CD4-positive, alpha-beta T cell treated with Interferon alpha-2 for 1 hour (primary cell): ENCODE measurements at places on chromosomes 7 and 10.

GRCh38 chr10:31789555-31789954 is 139.1 kb downstream of the ARHGAP12 start:
- DNase-seq, result peak; percentile 31

- no peak for DNase-seq
Measured at GRCh38 chr10:74103560-74104258, 46.9 kb downstream of the AP3M1 start.

DNA sequence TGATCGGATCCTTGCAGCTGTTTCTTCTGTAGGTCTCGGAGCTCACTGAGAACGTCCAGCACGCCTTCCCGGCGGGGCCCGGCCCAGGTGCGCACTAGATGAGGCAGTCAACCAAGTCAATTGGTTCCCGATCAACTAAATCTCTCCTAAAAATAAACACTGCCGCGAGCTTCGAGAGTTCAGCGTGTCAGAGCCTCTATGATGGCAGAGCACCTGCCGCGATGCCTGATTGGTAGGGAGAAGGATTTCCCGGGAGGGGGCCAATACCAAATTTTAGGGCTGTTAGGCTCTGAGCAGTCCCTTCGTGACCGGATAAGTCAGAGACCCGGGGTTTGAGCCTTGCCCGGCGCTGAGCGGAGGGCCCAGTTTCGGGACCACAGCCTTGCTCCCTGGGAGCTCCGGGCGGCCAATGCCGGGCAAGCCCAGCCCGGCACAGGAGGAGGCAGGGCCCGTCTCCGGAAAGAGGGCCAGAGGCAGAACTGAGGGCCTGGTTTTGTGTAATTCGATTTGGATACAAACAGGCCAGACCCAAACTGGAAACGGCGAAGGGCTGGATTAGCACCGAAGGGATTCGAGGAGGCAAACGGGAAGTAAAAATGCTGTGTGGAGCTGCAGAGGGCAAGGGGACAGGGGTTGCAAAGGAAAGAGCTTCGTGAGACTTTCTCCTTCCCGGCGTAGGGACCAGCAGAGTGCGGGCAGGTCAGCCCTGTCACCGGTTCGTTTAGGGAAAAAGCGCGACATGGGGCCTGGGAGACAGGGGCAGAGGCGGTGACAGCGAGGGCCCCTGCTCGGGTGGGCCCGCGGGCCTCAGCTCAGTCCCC is 569 bp downstream of the SLC26A5 start:
- DNase-seq, result no peak

DNA sequence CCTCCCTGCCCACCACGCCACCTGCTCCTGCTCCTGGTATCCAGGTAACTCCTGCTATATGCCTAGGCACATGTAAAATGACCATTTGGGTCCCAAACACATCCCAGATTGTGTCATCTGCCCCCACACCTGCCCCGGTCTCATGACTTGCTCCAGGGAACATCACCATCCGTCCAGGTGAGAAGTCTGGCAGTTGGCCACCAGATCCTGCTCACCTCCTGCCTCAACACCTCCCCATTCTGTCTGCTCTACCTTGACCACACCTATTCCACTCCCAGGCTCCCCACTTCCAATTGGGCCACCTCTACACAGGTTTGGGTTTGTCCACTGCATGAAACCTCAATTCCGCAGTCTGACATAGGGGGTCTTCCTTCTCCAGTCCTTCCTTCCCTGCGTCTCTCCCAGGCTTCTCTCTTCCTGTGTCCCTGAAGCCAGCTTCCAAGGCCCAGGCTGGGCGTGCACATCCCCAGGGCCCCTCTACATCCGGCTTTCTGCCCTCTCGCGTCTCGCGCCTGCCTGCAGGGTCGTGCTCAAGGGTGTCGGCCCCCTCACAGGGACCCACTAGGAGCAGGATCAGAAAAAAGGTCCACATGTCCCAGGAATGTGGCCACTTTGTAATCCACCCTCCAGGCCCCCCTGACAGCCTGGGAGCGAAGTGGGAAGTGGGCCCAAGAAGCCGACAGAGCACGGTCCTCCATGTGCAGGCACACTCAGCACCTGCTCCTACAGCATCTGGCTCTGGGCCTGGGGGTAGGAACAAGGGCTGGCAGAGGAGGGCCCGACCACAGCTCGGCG is 49.3 kb upstream of the DAGLB start:
- no peak for DNase-seq

- DNase-seq, result no peak
Measured at GRCh38 chr10:48879451-48879850, 60.2 kb downstream of the LRRC18 start.

GRCh38 chr7:116316838-116317628 is 106.7 kb downstream of the TES start:
- no peak for DNase-seq

DNA sequence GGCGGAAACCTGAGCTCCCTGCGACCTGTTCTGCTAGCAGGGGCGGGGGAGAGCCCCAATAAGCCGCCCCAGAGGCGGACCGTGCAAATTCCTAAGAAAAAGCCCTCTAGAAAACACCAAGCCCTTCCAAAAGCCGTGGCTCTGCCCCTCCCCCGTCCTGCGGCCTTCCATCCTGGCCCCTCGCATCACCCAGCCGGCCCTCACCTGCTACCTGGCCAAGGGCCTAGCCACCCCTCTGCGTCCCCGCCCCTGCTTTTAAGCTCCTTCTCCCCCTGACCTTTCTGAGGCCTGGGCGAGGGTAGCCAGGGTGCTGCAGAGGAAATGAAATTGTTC is 24.9 kb downstream of the SKIDA1 start:
- no peak for DNase-seq

DNA sequence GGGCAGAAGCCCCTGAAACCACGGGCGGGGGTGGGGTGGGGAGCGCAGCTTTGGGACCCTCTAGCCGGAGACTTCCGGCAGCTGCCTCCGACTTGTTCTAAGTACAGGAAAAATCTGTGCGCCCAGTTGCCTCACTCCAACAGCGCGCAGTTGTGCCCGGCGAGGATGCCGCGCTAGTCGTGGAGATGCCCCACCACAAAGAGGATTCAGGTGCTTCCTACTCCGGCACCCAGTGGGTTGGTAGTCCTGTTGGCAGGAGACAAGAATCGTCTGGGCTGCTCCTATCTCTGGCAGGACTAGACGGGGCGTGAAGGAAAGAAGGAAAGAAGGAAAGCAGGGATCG is 465 bp upstream of the NPY start:
- no peak for DNase-seq

- no peak for DNase-seq
Measured at GRCh38 chr7:80467069-80467468, 44.8 kb downstream of the GNAT3 start.

DNA sequence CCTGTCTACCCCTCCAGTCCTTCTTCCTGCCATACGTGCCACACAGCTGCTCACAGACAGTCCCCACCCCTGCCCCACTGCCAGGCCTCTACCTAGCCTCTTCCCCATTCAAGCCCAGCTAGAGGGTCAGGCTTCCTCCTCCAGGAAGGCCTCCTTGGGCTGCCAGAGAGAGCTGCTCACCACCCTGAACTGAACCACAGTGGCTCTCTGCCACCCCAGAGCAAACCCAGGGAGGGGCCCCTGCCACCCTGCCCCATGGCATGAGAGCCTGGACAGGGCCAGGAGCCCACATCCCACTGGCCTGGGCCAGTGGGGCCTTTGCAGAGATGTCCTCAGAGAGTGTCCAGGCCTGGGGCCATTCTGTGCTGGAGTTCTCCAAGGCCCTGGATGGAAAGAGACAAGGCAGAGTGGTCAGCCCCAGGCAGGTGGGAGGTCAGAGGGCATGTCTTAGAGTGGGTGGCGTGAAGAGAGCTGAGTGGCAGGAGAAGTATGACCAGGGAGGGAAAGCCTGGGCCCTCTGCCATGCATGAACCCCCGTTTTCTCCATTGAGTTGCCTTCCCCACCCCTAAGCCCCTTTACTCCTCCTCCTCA is 40.4 kb downstream of the TMEM270 start:
- no peak for DNase-seq

DNA sequence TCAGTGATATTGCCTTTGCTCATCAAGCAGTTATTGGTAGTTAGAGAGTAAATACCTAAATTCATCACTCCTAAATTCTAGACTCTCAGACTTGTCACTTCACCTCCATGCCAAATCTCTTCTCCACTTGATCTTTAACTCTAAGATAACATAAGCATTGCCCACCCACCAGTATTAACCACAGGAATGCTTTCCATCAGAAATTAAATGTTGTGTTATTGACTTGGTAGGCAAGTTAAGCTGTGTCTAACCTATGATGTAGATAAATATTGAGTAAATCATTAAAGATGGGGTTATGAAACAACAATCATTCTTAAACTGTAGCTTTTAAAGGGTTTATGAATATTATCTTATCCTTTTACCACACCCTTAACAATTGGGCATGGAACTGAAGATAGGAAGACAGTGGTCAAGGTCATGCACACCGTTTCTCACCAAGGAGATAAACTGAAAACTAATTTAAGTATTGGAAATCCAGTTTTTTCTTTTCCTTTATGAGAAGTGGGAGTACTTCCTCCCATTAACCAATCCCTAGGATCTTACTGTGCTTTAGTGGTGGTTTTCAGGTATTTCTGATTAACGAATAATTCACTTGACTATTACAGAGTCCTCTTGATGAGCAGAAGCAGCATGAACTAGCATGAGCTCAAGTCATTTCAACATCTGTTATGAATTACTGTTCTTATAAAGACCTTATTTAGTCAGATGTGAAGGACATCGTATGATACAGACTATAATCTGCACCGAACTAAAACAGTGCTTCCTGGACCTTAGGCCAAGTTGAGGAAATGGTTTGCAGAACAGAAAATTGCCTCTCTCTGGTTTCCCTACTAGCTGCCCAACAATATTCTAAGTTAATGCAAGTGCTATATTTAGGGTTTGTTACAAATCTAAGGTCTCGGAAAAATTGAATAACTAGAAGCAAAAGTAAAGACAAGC is 142.0 kb downstream of the LCOR start:
- DNase-seq, result no peak

GRCh38 chr7:157208571-157209413 is 70.1 kb downstream of the UBE3C start:
- no peak for DNase-seq

GRCh38 chr10:34171957-34172527 is 643.1 kb downstream of the PARD3 start:
- DNase-seq, result no peak

DNA sequence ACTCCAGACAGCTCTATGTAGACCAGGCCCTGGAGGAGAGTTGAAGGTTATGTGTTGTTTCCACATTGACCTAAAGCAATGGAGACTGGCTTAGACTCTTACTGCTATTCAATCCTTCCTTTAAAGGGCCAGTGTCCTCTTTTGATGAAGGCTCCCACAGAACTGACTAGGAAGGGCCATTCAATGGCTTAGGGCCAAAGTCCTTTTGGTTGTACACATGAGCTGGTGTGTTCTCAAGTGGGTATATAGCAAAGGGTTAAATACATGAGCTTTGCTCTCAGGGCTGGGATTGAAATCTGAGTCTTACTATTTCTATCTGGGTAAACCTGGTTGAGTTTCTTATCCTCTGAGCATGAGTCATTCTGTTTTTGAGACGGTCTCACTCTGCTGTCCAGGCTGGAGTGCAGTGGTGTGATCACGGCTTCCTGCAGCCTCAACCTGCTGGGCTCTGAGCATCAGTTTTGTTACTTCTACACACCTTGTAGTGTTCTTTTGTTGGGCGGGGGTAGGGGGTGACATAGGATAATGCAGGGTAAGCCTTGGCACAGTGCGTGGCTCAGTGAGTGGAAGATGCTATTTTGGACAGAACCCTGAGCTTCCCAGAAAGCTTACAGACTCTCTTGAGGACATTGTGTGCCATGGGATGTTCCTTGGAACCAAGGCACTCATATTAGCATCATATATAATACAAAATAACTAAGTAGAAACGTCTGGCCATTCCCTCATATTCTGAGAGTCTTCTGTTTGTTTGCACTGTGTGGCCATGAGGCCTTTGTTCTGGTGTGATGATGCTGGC is 90.1 kb downstream of the ABCC2 start:
- DNase-seq, result no peak

- DNase-seq, result no peak
Measured at GRCh38 chr10:111035542-111035941, 41.3 kb upstream of the ADRA2A start.

DNA sequence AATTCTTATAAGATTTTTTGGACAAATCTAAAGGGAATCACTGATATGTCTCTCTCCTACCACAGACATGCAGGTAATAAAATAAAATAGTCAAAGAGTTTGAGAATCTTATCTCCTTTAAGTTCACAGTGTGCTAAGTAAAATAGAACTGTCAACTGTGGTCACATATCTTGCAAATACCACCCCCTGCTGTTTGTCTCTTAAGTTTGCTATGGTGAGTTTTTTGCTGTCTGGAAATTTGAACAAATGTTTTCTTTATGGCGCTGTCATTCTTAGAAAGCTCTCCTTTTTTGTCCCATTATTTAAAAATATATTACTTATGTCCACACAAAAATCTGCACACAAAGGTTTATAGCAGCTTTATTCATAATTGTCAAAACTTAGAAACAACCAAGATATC is 19.6 kb downstream of the GIMAP5 start:
- no peak for DNase-seq

DNA sequence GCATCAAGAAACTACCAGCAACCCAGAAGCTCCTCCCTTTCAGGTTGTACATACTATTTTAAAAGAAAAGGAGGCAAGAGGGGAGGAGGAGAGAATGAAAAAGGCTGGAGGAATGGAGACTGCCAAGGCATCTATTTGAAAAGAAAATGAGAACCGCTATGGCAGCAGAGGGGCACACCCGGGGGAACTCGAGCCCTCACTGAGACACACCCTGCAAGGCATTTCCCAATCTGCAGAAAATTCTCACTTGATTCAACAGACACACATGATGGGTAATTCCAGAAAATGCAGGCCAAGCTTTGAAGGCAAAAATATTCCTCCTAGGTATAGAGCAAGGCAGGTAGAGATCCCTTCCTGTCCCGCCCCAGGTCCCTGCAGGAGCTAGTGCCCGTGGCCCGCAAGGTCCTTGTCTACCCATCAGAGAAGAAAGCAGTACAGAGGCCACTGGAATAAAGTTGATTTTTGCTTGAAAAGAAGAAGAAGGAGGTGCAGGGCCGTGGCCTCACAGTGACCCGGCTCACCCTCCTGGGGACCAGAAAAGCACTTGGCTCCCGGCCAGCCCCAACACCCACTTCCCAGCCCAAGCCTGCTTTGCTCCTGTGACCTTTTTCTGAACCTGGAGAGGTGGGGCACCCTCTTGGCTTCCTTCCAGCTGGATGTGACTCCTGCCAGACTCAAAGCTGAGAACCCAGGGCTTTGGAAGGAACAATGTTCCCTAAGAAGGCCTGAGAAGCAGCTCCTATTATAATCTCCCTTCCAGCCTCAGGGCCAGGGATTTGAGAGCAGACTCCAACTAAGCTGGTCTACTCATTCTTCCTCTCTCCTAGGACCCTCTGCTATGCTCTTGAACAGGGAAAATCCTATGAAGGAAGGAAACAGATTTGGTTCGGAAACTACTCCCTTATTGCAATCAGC is 6.2 kb upstream of the PIK3CG start:
- no peak for DNase-seq
